ENCODE measurements at places on chromosomes 4 and X. TPM values are rescaled to one million over a fixed set of nuclear protein-coding genes. Genes with fewer than 3 reads are reported as not detected.
A peak's percentile ranks its signal among the peaks of the same experiment; 100 is the strongest.

DNA sequence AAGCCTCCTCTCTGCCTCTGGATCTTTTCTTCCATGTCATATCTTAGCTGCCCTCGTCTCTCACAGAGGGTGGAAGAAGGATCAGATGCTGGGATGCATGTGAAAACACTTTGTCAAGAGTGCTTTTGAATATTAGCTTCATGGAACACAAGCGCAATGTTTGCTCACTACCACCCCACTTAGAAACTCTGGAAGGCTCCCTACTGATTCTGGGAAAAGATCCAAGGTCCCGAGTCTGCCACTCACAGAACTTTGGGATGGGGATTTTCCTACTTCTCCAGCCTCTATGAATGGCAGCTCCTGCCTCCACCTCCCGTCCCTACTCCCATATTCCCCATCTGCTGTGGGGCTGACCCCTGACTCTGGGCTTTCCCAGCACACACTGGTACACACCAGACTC is 40.2 kb upstream of the CRMP1 start:
- no peaks in the 10 kb centered on the region for H3K4me1 ChIP-seq
- peaks cover 8% of the 10 kb centered on the region for H3K27me3 ChIP-seq
- no peak overlapping the region for H3K4me3 ChIP-seq
- no peak overlapping the region for H3K27ac ChIP-seq
- no peaks in the 10 kb centered on the region for H3K36me3 ChIP-seq

DNA sequence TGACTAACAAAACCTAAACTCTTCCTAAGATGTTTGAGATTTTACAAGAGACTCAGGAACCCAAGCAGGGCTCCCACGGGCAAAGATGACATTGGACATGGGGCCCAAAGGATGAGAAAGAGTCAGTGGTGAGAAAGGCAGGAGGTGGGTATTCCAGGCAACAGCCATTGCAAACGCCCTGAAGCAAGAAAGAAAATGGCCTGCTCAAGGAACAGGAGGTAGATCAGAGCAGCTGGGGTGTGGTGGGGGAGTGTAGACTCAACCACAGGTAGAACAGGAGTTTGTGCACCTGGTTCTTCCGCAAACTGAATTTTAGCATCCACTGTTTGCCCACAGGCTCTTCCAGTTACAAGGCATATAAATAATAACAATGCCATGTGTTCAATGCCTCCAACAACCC is 3.3 kb downstream of the PPP2R2C start:
- DNase-seq: peak; percentile 4
- peaks cover 45% of the 10 kb centered on the region for H3K27me3 ChIP-seq
- H3K36me3 ChIP-seq: no peaks in the 10 kb centered on the region
- no peak overlapping the region for H3K27ac ChIP-seq

GRCh38 chrX:71994601-71995000 is 84.0 kb downstream of the NHSL2 start:
- H3K4me1 ChIP-seq: peaks cover 16% of the 10 kb centered on the region
- DNase-seq: no peak
- no peaks in the 10 kb centered on the region for H3K36me3 ChIP-seq
- peak overlapping the region; percentile 41 for H3K27ac ChIP-seq

GRCh38 chr4:59650861-59651260 is 1549.3 kb upstream of the ADGRL3 start:
- H3K4me3 ChIP-seq: no peak overlapping the region
- no peaks in the 10 kb centered on the region for H3K27me3 ChIP-seq
- no peaks in the 10 kb centered on the region for H3K4me1 ChIP-seq

- peaks cover 19% of the 10 kb centered on the region for H3K4me1 ChIP-seq
- peak overlapping the region; percentile 88 for H3K4me3 ChIP-seq
- no peaks in the 10 kb centered on the region for H3K36me3 ChIP-seq
- peak; percentile 58 for DNase-seq
- H3K27ac ChIP-seq: peak overlapping the region; percentile 94
These were observed 755 bp downstream of the KLHL8 start for GRCh38 chr4:87219632-87220093.

The TMSB15A gene
- total RNA-seq: 0.42 TPM

The ATP1B4 gene
- total RNA-seq: not detected

The GAGE12F gene
- total RNA-seq: not detected

The FGF16 gene
- total RNA-seq: not detected

The CT45A2 gene
- total RNA-seq: not detected

- no peaks in the 10 kb centered on the region for H3K4me1 ChIP-seq
- no peak for DNase-seq
- H3K27ac ChIP-seq: no peak overlapping the region
- no peaks in the 10 kb centered on the region for H3K36me3 ChIP-seq
- no peak overlapping the region for H3K4me3 ChIP-seq
These were observed 89.5 kb downstream of the CBR4 start for GRCh38 chr4:168920441-168921065.

The GUCY1A1 gene
- not detected for total RNA-seq

- H3K4me3 ChIP-seq: peak overlapping the region; percentile 69
- peaks cover 72% of the 10 kb centered on the region for H3K27me3 ChIP-seq
- no peak for DNase-seq
- H3K4me1 ChIP-seq: peaks cover 22% of the 10 kb centered on the region
- H3K27ac ChIP-seq: peak overlapping the region; percentile 20
These were observed 1.5 kb downstream of the FHDC1 start for GRCh38 chr4:152937336-152938236.

GRCh38 chrX:6131287-6131686 is 97.4 kb downstream of the NLGN4X start:
- H3K4me1 ChIP-seq: no peaks in the 10 kb centered on the region
- DNase-seq: no peak
- no peaks in the 10 kb centered on the region for H3K27me3 ChIP-seq
- H3K4me3 ChIP-seq: no peak overlapping the region

- H3K27me3 ChIP-seq: no peaks in the 10 kb centered on the region
- H3K36me3 ChIP-seq: no peaks in the 10 kb centered on the region
- H3K4me3 ChIP-seq: no peak overlapping the region
- no peak for DNase-seq
These were observed 262.5 kb upstream of the TEX13A start for GRCh38 chrX:105483011-105483410.

DNA sequence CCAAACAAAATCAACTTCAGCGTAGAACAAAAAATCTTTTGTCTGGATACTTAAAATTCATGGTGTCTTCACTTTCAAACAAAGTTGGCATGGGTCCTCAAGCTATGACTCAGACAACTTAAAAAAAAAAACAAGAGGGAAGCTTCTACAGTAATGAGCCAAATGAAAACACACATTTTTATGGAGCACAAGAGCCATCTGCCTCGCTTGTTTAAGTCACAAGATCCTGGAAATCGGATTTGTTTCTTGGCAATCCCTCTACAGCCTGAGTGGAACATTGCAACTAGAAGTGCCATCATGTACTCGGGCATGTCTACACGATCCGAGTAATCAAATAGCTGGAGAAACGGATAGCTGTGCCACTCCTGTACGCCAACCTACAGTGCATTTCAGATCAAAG is 22.6 kb downstream of the LAMP2 start:
- H3K4me1 ChIP-seq: peaks cover 4% of the 10 kb centered on the region
- no peak overlapping the region for H3K4me3 ChIP-seq

Measured in activated CD4-positive, alpha-beta T cell treated with anti-CD3 and anti-CD28 coated beads, Interleukin-2, amount 10 ng/mL, durations not matched to agents 7 days and 5 days (primary cell).